Mammary epithelial cell (primary cell): ENCODE measurements at places on chromosomes 1 and 21.

DNA sequence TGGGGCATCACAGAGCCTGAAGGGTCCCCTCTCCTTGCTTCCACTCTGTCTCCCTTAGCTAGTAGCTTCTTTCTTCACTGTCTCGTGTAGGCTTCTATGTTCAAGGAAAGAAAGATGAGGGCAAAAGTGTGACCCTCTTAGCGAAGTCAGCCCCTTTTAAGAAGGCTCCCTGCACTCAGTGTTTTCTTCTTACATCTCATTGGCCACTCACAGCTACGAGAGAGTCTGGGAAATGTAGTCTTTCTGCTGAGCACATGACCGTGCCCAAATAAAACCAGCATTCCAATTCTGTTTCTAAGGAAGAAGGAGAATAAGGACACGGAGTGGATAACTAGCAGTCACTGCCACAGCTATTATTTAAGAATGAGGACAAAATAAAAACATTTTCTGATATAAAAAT is 104.9 kb upstream of the TNR start:
- DNase-seq = no peak

GRCh38 chr1:152034654-152035538 is 1.9 kb downstream of the S100A11 start:
- peak; percentile 82 for DNase-seq

GRCh38 chr1:223682502-223682901 is 17.0 kb upstream of the CAPN8 start:
- no peak for DNase-seq

DNA sequence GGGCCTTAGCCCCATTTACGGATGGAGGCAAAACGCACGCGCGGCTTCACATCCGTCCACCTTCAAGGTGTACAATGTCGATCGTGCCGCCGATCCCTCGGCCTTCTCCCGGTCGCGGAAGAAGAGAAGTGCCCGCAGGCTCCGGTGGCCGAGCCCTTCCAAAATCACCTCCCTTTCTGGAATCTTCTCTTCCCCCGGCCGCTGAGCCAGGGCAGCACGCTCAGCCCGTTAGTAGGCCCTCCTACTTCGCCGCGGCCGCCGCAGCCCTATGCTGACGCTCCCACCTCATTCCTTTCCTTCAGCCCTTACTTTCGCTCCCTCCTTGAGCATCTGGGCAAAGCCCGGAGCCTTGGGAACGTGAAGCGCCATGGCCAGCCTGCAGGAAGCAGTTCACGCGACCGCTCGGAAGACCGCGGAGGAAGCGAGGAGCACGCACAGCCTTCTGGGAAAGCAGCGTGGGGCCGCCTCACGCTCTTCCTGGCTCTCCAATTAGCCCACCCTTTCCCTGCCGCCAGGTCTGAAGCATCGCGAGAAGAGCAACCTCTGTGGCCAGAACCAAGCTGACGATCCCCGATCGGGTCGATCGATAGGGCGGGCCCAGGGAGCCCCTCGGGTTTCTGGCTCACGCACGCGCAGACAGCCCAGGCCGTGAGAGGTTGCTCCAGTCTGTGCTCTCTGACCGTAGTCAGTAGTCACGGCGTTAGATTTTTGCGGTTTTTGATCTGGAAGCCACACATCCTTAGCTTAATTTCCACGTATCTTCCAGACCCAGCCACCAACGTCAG is at the start of gene CCT8:
Gene CCT8, minus strand, starts transcription at position 427 of the 785 bp plus-strand sequence. Its CDS starts 58 bp downstream, at position 369.
- peak; percentile 99 for DNase-seq

- peak; percentile 94 for DNase-seq
These were observed 4.7 kb downstream of the LAX1 start for GRCh38 chr1:203769505-203770343.

DNA sequence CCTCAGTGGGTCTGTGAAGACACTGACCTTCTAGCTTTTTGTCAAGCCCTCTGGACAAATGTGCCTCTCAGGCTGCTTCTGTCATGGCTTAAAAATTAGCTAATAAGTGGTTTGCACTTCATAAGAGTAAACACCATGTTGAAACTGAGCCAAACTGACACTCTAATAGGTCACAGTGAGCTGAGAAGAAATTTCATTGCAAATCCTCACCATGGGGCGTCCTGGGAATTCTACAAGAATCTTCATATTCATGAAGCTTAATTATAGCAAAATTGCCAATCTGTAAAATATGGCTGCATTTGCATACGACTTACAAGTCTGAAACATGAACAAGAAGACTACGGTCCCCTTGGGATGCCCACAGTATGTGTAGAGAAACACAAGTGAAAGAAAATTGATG is 188.6 kb downstream of the DSCAM start:
- no peak for DNase-seq

- DNase-seq = no peak
These were observed 637 bp upstream of the MYBPHL start for GRCh38 chr1:109307274-109308021.

DNA sequence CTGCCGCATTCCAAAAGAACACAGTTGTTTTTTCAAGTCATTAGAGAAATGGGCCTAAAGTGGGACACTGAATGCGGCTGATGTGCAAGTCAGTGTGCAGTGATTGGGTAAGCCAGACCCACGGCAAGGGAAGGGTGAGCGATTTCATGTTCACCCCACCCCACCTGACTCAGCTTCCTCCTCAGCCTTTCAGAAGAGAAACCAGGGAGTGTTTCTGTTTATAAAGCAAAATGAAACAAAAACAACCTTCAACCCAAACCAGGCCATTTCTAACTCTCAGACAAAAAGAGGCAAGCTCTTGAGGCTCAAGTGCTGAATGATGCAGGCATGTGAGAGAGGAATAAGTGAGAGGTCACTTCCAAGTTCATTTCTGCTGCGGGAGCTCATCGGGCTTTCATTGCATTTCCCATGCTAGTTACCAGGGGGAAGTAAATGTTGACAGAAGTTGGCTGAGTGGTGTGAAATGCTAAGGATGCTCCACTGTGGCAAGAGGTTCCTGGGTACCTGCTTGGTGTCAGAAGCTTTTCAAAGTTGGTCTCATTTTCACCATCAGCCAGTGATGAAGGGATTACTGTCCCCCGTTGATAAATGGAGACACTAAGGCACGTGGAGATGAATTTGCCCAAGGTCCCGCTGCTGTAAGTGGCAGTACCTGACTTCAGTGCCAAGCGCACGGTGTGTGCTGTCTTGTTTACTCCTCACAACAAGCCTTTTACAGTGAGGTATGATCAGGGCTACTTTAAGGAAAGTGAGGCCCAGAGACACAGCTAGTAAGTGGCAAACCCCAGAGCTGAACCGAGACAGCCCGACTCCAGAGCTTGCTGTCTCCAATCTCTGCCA is 29.1 kb downstream of the STPG1 start:
- DNase-seq = peak; percentile 89

- peak; percentile 77 for DNase-seq
These were observed 65.2 kb upstream of the TARBP1 start for GRCh38 chr1:234544087-234544579.

DNA sequence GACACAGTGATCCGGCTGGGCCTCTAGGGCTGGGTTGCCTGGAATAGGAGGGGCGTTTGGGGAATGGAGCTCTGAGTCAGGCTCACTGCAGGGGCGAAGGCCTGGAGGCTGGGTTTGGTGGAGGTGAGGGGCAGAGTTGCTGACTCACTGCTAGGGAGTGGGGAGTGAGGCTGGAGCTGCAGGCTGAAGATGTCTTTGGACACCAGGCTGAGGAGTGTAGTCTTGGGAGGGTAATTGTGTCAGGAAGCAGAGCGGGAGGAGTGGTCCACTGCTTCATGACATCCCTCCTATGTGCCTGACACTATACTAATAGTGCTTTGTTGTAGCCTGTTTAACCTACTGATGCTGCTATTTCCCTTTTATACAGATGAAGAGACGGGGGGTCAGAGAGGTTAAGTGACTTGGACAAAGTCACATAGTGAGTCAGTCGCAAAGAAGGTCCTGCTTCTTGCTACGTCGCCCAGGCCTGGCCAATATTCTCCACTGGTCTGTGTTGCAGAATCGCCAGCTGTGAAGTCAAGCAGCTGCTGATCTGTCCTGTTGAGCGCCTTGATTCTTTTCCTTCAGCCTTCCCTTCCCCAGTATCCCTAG is 13.6 kb downstream of the ACTL8 start:
- no peak for DNase-seq

DNA sequence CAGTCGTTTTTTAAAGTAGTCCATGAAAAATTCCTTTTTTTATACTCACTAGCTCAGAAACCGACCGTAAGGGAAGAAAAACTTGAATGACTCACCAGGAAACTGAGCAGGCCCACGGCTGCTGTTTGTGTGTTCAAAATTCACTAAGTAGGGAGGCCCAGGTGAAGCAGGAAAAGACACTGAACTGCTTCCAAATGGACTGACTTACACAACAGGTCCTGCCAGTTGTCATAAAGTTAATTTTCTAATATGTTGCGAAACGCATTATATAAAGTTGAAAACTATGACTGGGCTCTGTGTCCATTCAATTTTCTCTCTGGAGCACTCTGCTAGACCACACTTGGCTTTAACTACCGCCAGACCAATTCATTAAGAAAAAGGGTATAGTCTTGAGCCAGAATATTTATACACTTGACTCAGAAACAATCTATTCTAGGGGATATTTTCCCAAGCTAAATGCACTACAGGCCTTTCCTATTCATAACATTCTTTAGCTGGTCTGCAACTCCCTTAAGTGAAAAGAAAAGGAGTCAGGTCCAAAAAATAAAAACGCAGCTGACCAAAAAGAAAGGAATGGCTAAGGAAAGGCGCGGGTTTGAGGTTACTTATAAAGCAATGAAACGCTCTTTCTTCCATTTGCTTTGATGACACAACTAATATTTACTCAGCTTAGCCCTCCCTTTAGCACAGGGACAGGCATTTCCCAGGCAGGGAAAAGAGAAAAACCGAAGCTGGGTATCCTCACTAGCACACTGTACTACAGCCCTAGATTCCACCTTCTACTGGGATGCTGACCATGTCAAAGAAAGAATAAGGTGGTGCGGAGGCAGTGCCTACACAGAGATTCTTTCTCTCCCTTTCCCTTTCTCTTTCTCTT is 306.3 kb upstream of the ESRRG start:
- peak; percentile 95 for DNase-seq

GRCh38 chr1:19644395-19644680 is 227 bp downstream of the NBL1 start:
- no peak for DNase-seq

DNA sequence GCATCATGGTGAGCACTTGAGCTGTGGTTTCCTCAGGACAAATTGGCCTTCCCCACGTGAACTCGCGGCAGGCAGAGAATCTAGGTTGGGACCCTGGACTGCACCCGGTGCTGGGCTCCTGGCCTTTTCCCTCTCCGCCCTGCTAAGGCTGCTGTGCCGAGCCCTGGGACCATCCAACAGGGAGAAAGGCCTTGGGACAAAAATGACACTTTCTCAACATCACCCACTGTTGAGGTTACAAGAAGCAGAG is 9.2 kb upstream of the UMODL1 start:
- no peak for DNase-seq

DNA sequence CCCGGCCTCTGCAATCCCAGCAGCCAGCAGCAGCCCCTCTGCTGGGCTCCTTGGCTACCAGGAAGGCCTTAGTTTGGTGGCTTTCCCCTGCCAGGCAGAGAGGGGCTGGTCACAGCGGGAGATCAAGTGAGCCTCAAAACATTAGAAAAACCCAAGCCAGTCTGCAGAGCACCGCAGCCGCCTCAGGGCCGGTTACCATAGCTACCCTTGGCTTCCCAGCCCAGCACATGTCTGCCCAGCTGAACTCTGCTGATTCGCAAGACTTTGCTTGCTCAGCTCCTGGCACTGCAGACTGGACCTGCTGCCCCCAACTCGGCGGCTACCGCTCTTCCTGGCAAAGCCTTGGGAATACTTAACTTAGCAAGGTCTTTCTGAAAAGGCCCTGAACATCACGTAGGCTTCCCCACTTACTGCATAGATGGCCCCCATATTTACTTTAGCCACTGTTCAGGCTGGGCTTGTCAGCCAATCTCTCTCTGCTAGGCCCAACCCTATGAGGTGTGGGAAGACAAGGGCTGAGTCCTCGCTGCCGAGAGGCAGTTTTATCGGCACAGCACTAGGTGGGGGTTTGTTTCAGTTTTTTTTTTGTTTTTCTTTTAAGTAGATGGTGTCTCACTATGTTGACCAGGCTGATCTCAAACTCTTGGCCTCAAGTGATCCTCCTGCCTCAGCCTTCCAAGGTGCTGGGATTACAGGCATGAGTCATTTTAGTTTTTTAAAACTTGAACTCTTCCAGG is 28.6 kb upstream of the PLEKHG5 start:
- DNase-seq = peak; percentile 83

DNA sequence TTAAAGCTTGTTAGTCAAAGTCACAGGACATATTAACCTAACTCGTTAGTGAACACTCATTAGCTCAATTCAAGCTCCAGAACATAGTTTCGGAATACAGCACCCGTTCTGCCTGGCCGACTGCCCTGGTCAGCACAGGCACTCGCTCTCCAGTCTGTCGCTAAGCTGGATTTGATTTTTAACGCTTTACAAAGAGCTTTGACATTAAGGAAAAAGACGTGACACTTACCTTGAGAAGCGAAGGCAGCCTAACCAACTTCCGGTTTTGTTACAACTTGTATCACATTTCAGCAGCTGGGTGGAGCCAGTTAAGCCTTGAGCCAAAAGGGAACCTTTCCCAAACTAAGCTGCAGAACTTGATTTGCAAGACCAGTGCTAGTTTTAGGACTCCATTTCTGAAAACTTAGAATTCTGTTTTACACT is at the start of gene FRRS1:
Gene FRRS1, minus strand, starts transcription at position 258 of the 423 bp plus-strand sequence. CDS start 17,867 bp downstream, outside the sequence.
- DNase-seq = peak; percentile 85

GRCh38 chr1:12345350-12346217 is 115.8 kb downstream of the VPS13D start:
- DNase-seq = no peak

DNA sequence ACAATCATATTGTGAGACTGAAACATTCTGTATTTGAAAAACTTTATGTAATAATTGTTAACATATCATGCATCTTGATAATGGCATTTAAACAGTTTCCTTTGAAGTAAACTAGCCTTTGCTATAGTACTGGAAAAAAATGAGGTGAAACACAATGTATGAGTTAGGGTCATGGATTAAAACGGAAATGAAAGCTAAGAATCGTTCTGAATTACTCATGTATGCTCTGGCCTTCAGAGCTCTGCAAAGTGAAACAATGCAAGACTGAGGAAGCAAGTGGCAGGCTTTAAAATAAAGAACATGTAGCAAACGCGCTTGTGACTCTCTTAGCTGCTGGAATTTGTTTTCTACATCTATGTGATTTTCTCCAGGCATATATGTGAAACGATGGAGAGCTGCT is 317.1 kb downstream of the DPYD start:
- no peak for DNase-seq

DNA sequence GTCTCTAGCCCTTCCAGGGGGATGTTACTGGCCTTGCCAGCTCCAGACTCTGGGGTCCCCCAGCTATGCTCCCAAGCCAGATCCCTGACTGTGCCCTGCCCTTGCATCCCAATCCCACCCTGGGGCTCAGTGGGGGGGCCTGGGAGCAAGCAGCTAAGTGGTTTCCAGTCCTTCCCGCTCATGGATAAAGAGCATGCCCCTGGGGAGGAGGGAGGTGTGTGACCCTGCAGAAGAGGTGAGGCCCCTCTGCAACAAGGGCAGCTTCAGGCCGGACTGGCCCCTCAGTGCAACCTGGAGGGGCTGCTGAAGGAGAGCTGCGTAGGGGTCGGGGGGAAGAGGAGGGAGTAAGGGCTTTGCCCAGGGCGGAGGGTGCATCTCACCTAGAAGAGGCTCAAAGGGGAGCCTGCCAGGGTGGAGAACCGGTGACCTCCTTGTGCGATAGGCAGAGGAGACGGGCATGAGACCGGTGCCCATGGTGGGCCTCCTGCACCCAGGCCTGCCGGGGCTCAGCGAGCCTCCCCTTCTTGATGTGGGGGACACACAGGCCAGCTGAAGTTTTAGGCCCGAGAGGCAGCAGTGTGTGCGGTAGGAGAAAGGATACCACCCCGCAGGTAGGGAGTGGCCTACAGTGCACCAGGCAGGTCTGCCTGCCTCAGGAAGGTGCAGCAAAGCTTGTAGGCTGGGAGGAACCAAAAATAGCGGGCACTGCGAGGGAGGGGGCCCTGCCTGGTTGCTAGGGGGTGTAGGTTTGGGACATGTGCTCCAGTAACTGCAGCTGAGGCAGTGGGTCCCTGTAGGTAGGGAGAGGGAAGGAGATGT is 3.1 kb downstream of the OBSCN start:
- DNase-seq = no peak
